ENCODE measurements at places on chromosomes 16 and 17.

DNA sequence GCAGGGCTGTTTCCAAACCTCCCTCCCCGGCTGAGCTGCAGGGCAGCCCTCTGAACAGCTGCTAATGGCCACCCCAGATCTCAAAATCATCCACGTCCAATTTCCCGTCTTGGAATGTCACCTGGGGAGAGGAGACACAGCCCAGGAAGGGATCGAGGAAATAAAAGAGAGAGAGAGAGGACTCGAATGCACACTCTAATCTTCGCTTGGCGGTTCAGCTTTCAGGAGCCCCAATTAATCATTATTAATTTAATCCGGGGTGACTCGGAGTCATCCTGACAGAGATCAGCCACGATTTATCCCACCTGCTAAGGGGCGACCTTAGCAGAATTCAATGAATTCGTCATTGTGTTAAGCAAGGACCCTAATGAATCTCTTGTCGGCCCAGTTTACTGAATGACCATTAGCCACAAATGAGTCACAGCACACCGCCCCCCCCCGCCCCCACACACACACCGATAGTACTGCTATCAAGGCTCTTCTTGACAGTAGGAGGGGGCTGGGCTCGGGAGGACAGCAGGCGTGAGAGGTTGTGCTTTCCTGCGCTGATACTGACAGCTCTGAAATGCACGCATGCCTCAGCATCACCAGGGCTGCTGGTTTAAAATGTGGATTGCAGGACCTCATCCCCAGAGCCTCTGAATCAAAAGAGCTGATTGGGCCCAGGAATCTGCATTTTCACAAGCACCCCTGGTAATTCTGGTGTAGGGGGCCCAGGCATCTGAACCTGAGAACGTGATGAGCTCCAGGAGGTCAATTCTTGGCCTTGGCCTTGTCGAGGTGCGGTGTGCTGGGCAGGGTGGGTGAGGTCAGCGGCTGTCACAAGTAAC, 190.0 kb upstream of the CIBAR2 start:
- no peak for DNase-seq

DNA sequence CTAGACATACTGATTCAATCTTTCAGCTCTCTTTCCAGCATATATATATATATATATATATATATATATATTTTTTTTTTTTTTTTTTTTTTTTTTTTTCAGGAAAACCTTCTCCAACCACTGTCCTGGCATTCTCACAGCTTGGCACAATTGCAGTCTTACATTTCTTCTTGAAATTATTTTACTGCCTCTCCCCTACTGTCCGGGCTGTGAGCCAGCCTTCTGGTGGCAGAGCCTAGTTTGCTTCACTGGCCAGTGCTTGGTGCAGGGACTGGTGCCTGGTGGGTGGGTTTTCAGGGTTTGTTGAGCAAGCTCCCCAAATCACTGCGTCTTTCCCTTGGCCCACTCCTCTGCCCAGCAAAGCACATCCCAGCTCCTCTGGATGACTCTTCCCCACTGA, 28.5 kb downstream of the PRSS54 start:
- no peak for DNase-seq

- no peak for DNase-seq
Observed at GRCh38 chr16:57539072-57539796, 2.9 kb upstream of the CCDC102A start.

DNA sequence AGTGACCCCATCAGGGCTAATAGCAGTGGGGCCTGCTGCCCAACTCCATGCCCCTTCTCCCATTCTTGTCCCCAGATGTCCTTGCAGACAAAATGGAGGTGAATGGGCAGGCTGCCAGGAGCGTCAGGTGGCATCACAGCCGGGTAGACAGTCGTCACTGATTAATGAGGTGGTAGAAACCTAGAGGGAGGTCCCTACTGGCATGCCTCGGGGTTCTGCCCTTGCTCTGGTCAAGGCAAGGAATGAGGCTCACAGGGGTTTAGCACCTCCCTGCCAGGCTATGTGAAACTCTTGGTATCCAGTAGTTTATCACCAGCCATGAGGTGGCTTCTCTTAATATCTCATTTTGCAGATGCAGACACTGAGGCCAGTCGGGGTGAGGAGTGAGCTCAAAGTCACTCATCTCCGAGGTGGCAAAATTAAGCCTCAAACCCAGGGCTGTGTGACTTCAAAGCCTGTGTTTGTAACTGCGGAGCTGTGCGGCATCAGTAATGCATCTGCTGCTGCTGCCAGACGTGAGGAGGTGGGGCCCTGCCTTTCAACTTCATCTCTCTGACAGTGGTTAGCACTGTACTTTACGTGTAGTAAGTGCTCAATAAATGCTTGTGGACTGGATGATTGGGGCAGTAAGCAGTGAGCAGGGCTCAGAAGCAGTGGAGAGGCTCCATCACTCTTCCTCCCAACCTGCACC, 21.3 kb downstream of the RAI1 start:
- DNase-seq = no peak

GRCh38 chr16:49478107-49478506, 104.5 kb downstream of the C16orf78 start:
- DNase-seq = no peak

DNA sequence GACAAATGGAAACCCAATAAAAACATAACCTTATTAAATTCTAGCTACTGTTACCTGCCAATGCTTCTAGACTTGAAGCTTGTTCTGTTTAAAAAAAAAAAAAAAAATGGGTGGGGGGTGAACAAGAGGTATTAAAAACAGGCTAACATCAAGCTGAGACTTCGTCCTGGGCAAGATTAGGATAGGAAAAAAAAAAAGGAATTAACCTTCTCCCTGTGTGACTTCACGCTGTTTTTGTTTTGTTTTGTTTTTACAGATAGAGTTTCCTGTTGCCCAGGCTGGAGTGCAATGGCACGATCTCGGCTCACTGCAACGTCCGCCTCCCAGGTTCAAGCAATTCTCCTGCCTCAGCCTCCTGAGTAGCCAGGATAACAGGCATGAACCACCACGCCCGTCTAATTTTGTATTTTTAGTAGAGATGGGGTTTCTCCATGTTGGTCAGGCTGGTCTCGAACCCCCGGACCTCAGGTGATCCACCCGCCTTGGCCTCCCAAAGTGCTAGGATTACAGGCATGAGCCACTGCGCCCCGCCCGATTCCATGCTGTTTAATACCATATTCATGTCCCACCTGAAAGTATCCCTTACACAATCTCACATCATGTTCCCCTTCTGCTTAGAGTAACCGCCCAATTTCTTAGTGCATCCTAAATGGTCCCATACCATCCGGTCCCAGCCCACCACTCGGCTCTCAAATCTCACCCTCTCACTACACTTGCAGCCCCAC, 2.2 kb downstream of the USP31 start:
- no peak for DNase-seq

DNA sequence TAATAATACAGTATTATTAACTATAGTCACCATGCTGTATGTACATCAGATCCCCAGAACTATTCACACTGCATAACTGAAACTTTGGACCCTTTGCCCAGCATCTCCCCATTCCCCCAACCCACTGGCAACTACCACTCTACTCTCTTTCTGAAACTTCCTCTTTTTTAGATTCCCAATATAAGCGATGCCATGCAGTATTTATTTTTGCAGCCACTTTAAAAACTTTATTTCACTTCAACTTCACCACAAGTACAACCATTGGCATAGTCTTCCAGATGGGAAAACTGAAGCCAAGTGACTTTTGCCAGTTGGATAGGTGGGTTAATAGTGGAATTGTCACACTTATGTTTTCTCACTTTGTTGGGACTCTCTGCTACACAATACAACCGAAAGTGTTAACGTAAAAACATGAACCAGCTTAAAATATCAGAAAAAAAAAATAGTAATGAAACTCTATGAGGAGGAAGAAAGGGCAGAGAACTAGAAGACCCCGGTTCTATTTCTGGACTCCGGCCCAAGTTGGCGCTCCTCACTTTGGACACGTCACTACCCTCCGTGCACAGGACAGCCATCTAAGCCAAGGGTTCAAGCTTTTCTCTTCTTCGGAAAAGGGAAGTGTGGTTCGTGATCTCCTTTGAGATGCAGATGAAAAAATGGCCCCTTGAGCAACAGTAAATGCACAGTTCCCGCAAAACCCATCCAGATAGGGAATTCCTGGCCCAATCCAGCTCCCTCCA, 743 bp downstream of the SHCBP1 start:
- no peak for DNase-seq

DNA sequence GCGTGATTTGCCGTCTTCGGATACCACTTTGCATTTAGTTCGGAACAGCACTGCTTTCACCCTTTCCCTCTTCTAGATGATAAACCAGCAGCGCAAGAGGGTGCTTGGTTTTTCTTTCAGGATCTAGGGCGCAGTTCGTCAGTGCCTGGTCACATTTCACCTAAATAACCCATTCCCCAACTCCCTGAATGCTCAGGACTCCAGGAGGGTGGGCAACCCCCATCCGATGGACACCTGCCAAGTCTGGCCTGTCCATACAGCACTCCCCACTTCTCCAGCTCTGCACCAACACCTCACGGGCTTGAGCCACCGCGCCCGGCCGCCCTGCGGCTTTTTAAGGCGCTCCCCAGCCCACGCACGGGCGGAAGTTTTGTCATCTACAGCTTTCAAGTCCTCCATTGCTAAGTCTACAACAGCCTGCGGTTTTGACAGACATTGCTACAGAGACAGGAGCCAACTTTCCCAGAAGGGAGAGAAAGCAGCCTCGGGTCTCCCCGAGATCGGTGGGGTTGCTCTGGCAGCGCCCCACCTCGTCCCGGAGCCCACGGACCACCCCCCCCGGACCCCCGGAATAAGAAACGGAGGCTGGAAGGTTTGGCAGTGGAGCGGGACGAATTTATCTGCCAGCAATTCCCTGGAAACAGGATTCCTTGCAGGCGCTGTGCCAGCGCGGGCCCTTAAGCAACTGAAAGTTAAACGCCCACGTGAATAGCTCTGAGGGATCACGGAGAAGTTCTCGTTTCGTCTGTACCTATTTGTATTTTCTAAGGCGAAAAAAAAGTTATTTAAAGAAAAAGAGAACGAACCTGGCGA, 38.6 kb upstream of the SLFN13 start:
- peak; percentile 78 for DNase-seq

- no peak for DNase-seq
Observed at GRCh38 chr16:72430121-72430520, 258.2 kb upstream of the PMFBP1 start.

- DNase-seq = no peak
Observed at GRCh38 chr17:65172496-65173136, 35.4 kb downstream of the RGS9 start.

GRCh38 chr17:64254755-64255154, 8.3 kb downstream of the TEX2 start:
- no peak for DNase-seq

DNA sequence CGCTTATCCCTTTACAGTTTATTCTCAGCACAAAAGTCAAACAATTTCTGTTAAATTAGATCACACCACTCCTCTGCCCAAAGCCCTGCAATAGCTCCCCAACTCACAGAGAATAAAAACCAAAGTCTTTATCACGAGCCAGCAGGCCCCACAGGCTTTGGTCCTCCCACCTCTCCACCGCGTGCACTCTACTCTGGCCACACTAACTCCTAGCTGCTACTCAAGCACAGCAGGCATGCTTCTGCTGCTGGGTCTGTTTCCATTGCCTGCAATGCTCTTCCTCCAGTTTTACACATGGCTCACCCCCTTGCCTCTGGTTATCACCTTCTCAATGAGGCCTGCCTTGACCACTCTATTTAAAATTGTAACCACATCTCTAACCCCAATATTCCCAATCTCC, 27.6 kb downstream of the HELZ start:
- DNase-seq = no peak

DNA sequence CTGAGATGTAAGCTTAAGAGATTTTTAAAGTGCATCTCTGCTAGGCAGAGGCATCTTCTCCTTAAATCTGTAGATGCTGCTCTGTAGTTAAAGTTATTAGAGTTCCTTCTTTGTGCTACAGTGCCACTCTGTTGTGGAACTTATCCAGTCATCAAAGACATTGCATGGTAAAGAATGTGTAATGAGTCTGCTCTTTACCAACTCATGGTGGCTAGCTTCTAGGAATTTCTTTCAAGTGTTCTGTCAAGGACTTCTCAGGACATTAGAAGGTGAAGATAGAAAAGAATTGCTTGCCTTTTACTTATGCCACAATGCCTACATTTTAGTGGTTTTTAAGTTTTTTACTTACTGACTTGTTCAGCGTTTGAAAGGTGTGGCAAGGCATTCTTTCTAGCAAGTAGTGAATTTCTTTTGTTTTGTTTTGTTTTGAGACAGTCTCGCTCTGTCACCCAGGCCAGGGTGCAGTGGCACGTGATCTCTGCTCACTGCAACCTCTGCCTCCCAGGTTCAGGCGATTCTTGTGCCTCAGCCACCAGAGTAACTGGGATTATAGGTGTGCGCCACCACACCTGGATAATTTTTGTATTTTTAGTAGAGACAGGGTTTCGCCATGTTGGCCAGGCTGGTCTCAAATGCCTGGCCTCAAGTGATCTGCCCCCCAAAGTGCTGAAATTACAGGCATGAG, 20.3 kb upstream of the ARL2BP start:
- no peak for DNase-seq

- DNase-seq = no peak
Observed at GRCh38 chr17:61018938-61019337, 341.3 kb downstream of the BCAS3 start.

DNA sequence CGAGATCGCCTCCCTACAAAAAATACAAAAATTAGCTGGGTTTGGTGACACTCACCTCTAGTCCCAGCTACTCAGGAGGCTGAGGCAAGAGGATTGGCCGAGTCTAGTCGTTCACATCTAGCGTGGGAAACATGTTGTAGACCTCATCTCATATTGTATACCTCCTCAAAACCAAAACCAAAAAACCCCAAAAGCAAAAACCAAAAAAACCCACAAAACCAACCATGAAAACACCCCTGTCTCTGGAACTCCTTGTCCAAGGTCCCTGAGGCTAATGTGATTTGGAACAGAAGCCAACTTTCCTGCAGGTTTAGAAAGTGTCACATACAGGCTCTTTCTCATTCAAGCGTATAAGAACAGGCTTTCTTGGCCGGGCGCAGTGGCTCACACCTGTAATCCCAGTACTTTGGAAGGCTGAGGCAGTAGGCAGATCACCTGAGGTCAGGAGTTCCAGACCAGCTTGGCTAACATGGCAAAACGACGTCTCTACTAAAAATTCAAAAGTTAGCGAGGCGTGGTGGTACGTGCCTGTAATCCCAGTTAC, 29.0 kb downstream of the RAB11FIP3 start:
- DNase-seq = no peak

- DNase-seq = no peak
Observed at GRCh38 chr16:89370081-89370511, 120.3 kb downstream of the ANKRD11 start.

DNA sequence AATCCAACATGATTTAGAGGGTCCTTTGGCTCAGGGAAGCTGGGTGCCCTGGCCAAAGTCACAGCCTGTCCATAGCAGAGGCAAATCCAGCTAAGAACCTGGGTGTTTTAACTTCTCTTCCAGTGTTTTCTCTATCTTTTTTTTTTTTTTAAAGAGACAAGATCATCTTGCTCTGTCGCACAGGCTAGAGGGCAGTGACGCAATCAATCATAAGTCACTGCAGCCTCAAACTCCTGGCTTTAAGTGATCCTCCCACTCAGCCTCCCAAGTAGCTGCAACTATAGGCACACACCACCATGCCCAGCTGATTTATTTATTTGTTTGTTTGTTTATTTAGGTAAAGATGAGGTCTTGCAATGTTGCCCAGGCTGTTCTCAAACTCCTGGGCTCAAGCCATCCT, 14.8 kb upstream of the GRIN2A start:
- DNase-seq = no peak

GRCh38 chr16:56728980-56729734, 772 bp upstream of the NUP93 start:
- DNase-seq = no peak

GRCh38 chr17:16820161-16820877, 130.3 kb downstream of the CCDC144A start:
- no peak for DNase-seq

All from activated T-cell treated with anti-CD3 and anti-CD28 coated beads for 24 hours (primary cell).